ENCODE measurements at places on chromosomes 5 and 9.

DNA sequence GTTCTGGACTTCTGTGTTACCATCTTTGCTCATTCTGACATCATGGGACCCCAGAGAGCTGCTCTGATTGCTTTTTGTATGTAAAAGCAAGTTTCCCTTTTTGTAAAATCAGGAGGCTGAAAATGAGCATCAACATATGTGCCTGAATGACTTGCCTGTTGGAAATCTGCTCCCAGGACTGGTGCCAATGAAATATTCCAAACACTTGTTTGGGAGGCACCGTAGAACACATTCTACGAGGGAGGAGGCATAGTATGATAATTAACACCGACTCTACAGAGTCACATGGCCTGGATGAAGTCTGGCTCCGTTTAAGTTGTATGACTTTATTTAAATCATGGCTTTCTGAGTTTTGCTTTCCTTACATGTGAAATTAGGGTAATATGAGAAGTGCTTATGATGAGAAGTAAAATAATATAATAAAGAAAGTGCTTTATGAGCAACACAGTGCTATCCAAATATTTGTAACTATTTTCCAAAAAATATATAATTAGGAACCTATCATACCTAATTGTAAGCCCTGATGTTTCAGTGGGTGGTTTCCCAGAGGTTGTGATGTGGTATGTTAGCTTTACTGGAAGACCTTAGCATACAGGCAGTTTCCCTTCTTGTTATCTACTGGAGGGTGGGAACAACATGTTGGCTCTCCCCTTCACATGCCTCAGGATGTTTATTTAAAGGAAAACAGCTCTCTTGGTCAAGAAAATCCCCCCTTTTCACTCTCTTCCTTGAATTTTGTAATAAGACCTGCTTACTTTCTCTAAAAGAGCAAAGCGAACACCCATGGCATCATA is 238.1 kb downstream of the FBXL7 start:
- DNase-seq = no peak

DNA sequence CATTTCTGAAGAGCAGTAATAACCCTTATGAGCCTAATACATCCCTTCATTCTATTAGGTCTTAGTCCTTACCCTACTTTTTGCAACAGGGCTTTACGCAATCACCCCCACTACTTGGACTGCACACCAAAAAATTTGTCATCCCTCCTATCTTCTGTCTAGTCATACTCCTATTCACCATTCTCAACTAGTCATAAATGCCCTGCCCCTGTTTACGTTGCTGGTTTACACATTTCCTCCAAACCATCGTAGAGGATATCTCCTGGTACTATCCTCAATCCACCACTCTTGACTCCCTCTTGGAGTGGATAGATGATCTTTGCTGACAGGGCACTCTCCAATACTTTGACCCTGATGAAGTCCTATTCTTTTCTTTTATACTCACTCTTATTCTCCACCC is 98.2 kb upstream of the CCNG1 start:
- no peak for DNase-seq

GRCh38 chr5:122150215-122150614 is 20.9 kb downstream of the ZNF474 start:
- DNase-seq = no peak

DNA sequence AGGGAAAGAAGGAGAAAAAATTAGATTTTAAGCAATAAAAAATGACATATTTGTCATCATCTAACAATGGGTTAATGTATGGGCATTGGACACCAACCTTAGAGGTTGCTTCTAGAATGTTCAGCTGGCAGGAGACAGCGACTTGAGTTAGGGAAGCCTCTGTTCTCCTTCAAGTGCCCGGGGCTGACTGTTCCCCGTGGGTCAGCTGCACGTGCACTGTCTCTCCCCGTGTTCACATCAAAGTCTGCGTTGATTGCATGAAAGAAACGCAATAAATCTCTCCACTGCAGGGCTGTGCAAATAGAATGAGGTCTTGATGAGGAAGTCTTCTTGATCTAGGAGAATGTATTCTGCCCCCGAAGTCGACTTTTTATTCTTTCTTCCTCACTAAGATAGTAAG is at the start of gene GLT6D1:
Gene GLT6D1 (minus strand): TSS at position 345 of the 400 bp plus-strand sequence. CDS start 353 bp downstream, outside the sequence.
- DNase-seq = no peak
